CD4-positive, alpha-beta T cell treated with Interleukin-1 beta for 1 hour (primary cell): ENCODE measurements at places on chromosomes 4 and X.

- no peak for DNase-seq
These were observed 61.8 kb downstream of the GPC3 start for GRCh38 chrX:133923548-133923947.

DNA sequence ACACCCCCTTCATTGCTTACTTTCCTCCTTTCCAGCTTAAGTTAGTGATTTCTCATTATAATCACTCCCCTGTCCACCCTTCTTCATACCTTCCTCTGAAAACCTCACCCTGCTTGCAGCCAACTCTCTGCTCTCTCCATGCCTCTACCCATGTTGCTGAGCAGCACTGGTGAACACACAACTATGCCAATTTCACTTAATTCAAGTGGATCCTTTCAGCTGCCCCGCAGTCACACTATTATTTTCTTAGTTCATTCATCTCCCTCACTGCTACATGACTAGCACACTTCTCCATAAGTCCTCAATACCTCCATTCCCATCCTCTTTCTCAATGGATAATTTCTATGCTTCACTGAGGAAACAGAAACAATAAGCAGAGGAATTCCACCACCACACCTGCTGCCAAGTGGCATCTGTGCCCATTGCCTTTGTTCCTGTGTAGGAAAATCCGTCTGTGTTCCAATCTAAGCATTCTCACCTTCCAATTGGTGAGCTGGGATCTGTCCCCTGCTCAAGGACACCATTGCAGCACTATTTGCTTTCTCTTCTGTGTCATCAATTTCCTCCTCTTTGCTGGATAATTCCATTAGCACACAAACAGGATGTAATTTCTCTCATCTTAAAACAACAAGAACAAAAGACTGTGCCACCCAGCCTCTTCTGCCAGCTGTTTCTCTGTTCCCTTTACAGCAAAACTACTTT lies 25.2 kb upstream of the PRSS48 start:
- no peak for DNase-seq

- DNase-seq = no peak
These were observed 62.6 kb upstream of the LIMCH1 start for GRCh38 chr4:41475402-41475801.

DNA sequence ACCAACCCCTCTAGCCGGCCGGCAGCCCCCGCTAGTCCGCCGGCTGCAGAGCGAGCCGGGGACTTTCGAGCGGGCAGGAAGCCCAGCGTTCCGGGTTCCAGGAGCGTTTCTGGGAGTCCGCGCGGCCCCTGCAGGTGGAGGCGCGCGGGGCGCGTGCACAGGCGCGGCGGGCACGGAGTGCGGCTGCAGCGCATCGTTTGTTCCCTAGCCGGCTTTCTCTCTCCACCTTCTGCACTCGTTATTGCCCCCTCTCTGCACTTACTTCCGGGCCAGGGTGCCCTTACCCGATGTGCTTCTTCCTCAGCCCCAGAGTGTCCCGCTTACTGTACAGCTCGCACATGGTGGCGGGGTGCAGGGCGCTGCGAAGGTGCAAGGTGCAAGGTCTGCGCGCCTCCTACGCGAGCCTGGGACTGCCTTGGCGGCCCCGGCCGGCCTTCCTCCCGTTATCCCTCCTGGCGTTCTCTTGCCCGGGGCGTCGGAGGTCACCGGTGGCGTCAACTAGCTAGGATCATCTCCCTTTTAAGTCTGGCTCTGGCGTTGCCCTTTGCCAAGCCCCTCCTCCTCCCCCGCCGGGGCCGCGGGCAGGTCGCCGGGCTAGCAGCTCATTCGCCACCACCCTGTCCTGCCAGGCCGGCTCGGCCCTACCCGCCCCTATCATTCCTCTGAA lies at the start of gene ETNPPL:
Gene ETNPPL (minus strand): TSS at position 495 of the 667 bp plus-strand sequence. CDS start 155 bp downstream, at position 340.
- no peak for DNase-seq

DNA sequence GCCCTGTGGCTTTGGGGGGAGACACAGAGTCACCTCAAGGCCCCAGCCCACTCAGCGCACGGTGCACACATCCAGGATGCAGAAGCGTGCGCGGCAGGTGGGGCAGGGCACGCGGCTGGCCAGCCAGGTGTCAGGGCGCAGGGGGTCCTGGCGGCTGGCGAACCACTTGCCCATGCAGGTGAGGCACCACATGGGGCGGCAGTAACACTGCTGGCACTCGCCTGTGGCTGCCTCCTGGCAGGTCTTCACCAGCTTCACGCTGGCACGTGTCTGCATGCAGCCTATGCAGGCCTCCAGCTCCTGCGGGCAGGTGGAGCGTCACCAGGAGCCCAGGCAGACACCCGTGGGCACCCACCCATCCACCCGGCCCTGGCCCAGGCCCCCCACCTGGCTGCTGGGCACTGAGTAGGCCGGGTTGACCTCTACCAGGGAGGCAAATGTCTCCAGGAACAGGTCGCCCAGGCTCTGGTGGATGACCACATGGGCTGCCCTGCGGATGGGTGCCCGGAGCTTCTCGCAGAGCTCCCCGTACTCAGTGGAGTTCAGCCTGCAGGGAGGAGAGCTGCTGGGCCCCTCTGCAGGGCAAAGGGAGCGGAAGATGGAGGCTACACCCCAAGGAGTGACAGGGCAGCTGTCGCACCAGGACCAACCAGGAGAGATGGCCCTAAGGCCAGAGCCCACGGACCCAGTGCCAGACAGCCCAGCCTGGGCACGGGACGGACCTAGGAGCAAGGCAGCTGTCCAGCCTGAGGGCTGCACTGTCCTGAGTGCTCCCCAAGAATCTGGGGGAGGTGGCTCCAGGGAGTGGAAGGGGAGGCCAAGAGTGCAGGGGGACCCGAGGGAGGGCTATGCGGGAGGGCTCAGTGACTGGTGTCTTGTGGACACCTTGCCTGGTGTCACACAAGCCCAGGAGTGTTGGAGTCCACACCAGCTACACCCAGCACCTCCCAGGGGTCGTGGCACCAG lies 3.7 kb downstream of the TMEM129 start:
- no peak for DNase-seq

DNA sequence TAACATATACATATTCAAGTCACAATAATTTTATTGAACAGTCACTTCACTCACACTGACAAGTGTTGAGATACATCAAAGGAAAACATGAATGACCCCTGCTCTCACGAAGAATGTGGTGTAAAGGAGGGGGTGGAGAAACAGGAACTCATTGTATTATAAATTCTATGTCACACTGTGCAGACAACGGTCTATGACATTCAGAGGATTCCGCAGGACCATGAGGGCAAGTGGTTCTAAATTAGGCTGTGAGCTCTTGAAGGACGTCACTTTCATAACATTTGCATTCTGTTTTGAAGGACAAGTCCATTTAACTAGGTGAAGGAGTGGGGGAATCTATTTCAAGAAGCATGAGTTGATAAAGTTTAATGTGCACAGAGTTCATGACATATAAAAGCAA lies 415.2 kb upstream of the HS3ST1 start:
- no peak for DNase-seq

DNA sequence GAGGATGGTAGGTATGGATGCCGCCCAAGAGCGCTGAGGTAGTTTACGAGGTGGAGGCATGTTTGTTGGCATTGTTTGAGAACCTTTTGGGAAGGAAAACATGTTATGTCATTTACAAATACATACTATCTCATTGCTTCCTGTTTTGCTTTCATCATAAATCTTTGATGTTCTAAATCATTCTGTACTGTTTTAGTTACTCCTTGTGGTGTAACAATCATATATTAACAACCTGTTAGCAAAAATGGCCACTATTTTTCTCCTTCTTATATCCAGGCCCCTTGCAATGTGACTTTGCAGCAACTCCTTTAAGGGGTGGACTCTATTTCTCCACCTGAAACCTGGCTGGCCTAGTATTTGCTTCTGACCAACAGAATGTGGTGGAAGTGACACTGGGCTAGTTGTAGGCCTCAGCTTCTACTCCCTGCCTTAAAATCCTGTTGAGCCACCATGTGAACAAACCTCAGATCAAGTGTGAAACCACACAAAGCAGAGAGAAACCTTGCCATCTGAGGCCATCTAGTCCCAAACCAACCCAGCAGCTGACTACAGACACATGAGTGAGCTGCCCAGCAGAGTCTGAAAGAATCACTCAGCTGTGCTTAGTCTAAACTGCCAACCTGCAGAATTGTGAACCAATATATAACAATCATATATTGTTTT lies 15.8 kb upstream of the CXorf38 start:
- DNase-seq = peak; percentile 12

GRCh38 chr4:147924604-147925412 lies 192.9 kb downstream of the ARHGAP10 start:
- DNase-seq = no peak

GRCh38 chr4:93396272-93396671 lies 432.3 kb upstream of the ATOH1 start:
- no peak for DNase-seq

- no peak for DNase-seq
These were observed 225.6 kb downstream of the FBXW7 start for GRCh38 chr4:152310257-152310656.

GRCh38 chrX:110173192-110174175 lies 144.4 kb downstream of the AMMECR1 start:
- DNase-seq = no peak

DNA sequence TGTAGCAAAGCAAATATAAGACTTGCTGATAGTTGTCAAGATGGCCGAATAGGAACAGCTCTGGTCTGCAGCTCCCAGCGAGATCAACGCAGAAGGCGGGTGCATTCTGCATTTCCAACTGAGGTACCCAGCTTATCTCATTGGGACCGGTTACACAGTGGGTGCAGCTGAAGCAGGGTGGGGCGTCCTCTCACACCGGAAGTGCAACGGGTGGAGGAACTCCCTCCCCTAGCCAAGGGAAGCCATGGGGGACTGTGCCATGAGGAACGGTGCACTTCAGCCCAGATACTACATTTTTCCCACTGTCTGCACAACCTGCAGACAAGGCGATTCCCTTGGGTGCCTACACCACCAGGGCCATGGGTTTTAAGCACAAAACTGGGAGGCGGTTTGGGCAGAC lies 382.3 kb upstream of the EMCN start:
- DNase-seq = no peak

- DNase-seq = no peak
These were observed 22.3 kb downstream of the AMOT start for GRCh38 chrX:112818114-112819007.

GRCh38 chr4:42371305-42372252 lies 25.7 kb upstream of the SHISA3 start:
- DNase-seq = no peak

DNA sequence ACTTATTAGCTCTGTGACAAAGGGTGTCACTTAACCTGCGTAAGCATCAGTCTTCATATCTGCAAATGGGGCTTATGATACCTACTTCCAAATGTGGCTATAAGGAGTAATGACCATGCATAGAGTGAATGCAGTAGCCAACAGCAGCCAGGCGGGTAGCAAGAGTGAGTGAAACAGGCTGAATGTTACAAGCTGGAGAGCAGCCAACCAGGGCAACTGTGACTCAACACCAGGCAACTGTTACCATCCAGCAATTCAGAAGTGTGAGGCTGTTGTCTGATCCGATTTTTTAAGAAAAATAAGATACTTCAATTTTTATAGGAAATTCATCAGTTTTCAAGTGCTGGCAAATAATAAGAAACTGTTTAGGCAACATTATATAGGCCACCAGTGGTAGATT lies 270.2 kb upstream of the TAPT1 start:
- no peak for DNase-seq

GRCh38 chr4:77043507-77044136 lies 32.2 kb downstream of the CCNI start:
- no peak for DNase-seq

DNA sequence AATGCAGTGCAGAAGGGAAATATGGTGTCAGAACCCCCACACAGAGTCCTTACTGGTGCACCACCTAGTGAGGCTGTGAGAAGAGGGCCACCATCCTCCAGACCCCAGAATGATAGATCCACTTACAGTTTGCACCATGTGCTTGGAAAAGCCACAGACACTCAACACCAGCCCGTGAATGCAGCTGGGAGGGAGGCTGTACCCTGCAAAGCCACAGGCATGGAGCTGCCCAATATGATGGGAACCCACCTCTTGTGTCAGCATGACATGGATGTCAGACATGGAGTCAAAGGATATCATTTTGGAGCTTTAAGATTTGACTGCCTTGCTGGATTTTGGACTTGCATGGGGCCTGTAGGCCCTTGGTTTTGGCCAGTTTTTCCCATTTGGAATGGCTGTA lies 34.2 kb upstream of the PGM2 start:
- no peak for DNase-seq

- DNase-seq = peak; percentile 1
These were observed 510 bp downstream of the HMGB3 start for GRCh38 chrX:150983521-150984168.

GRCh38 chrX:75155447-75155826 lies 646 bp downstream of the ABCB7 start:
- DNase-seq = no peak

GRCh38 chrX:73825569-73825968 lies 262.6 kb downstream of the CHIC1 start:
- no peak for DNase-seq

- DNase-seq = no peak
These were observed 170.1 kb downstream of the SHROOM3 start for GRCh38 chr4:76605099-76605563.

DNA sequence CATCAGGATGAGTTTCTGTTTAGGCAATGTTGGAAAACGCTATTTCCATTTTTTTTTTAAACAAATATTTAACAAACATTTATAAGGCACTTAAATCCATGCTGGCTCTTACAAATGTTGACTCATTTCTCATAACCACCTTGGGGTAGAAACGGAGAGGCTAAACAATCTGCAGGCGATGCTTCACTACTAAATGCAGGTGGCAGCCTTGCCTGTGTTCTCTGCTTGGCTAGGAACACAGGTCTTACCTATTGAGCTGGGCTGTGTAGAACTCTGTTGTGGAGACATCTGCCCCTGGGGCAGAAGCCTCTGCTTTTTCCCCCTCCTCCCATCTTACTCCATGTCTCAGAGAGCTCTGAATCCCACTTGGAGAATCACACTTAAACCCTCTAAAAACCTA lies 1.4 kb upstream of the CXCL1 start:
- DNase-seq = no peak

DNA sequence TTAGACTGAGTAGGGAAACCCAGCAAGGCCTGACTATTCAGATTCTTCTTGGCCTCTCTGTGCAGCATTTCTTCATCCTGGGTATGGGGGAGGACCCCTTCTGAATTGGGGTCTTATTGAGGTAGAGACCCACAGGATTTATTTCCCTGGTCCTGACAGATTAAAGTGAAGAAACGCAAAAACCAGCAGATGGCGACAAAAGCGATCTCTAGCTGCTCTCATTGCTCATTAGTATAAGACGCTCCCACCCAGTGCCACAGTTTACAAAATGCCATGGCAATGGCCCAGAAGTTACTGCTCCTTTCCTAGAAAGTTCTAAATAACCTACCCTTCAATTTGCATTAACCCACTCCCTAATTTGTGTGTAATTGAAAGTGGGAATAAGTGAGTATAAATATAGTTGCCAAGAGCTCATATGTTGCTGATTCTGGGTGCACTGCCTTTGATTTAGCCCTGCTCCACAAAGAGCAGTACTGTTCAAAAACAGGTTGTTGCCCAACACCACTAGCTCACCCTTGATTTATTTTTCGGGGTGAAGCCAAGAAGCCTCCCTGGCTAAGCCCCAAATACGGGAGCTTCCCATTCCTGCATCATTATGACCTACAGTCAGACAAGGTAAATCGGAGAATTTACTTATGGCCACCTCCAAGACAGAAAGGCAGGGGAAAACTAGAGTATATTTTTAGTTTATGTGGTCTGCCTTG lies 3.7 kb upstream of the BEX4 start:
- DNase-seq = peak; percentile 52
